Astrocyte (in vitro differentiated cells and primary cell): ENCODE measurements at places on chromosomes 1 and 21. TPM values are rescaled to one million over a fixed set of nuclear protein-coding genes. Genes with fewer than 3 reads are reported as not detected.

The AIRE gene
- 0.07 TPM in 1 of 2 replicates, not detected in the other for total RNA-seq

The ZNF678 gene
- total RNA-seq: 4.7 and 5.4 TPM in 2 replicates

The ANXA9 gene
- not detected in 2 replicates for total RNA-seq

DNA sequence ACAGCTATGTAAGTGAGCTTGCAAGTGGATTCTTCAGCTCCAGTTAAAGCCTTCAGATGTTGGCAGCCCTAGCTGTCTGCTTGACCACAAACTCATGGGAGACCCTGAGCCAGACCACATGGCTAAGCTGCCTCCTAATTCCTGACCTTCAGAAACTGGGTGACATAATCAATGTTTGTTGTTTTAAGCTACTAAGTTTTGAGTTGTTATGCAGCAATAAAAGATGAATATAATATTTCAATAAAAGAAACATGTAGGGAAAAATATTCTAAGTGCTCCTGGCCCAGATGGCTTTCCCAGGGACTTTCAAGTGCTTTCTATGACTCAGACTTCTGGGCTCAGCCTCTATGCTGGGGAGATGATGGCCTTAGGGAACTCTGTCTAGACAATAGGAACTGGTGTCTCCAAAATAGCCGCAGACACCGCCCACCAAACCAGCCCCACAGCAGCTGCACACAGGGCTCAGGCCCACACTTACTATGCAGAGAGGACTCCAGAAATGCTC is 20.3 kb upstream of the AZIN2 start:
- peak overlapping the region; percentile 36 for H3K27ac ChIP-seq
- H3K27me3 ChIP-seq: no peaks in the 10 kb centered on the region
- DNase-seq: peak; percentile 98
- no peaks in the 10 kb centered on the region for H3K36me3 ChIP-seq
- peaks cover 12% of the 10 kb centered on the region for H3K4me1 ChIP-seq
- no peak overlapping the region for H3K4me3 ChIP-seq

DNA sequence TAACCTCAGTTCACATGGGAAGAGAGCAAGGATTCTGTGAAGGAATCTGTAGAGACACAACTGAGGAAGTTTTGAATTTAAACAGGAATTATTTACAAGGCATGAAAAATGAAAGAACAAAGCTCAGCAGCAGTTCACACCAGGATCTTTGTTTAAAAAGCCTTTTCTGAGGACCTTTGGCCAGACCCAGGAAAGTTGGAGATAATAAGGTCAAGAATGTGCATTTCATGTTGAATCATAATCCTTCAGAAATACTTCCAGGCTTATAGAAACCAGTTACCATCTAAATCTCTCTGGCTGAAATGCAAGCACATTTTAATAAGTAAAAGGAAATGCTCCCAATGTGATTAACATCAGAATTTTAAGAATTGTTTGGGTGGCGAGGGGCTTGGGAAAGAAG is 2.7 kb downstream of the CLIC6 start:
- H3K36me3 ChIP-seq: no peaks in the 10 kb centered on the region
- H3K27me3 ChIP-seq: peaks cover 84% of the 10 kb centered on the region
- H3K4me3 ChIP-seq: no peak overlapping the region
- no peak for DNase-seq
- H3K27ac ChIP-seq: no peak overlapping the region
- no peaks in the 10 kb centered on the region for H3K4me1 ChIP-seq

DNA sequence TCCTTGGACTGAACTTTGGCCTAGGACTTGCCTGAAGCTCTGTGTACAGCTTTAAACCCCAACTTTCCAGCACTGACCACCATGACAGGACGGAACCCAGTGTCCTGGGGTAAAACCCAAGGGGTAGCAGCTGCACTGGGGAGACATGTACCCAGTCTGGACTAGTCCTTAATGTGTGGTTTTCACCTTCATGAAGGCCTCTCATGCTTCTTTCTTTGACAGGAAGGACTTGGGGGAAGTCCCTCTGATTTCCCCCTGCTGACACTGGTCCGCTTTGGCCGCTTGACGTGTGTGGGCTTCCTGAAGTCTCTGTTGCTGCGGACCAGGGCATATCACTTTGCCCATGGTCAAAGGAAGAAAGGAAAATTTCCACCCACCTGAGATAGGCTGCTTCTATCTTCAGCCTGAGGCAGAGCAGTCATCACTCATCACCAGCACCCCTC is 66.3 kb upstream of the PRDX6 start:
- no peaks in the 10 kb centered on the region for H3K27me3 ChIP-seq
- no peak overlapping the region for H3K4me3 ChIP-seq
- H3K27ac ChIP-seq: no peak overlapping the region
- no peak for DNase-seq
- no peaks in the 10 kb centered on the region for H3K36me3 ChIP-seq

GRCh38 chr1:57748719-57749118 is 324.9 kb upstream of the DAB1 start:
- H3K27me3 ChIP-seq: no peaks in the 10 kb centered on the region
- no peak overlapping the region for H3K4me3 ChIP-seq
- DNase-seq: no peak
- no peak overlapping the region for H3K27ac ChIP-seq

DNA sequence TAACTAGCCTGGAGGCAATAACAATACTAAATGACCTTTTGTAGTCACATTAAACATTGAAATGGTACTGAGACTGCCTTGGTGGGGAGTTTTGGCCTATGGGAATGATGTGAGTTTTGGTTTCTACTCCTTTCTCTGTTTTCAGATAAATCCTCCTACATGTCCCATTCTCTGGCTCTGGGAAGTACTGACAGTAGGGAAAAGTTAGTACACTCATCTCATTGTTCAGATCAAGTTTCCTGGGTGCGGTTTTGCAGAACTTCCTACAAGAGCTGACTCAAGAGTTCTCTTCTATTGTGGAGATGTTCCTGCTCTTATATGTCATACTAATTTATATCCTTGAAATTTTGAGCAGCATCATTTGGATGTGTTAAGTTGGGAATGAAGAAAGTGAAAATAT is 74.2 kb upstream of the MACF1 start:
- no peaks in the 10 kb centered on the region for H3K27me3 ChIP-seq
- H3K36me3 ChIP-seq: peaks cover 3% of the 10 kb centered on the region
- H3K27ac ChIP-seq: peak overlapping the region; percentile 49
- peaks cover 27% of the 10 kb centered on the region for H3K4me1 ChIP-seq

DNA sequence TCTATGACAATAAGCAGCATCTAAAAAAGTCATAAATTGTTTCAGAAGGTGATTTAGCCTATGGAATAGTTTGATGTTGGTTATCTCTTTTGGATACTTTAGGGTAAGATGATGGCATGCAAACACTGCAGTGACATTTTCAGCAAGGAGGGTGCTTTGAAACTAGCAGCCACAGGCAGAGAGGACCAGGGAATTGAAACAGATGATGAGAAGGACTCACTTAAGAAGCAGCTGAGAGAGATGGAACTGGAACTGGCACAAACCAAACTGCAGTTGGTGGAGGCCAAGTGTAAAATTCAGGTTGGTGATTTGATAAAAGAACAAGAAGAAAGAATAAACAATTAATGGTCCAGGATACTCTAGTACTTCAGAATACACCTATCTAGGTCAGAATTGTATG is 11.2 kb upstream of the CACYBP start:
- H3K36me3 ChIP-seq: no peaks in the 10 kb centered on the region
- H3K27me3 ChIP-seq: no peaks in the 10 kb centered on the region
- H3K27ac ChIP-seq: no peak overlapping the region
- no peak overlapping the region for H3K4me3 ChIP-seq
- no peaks in the 10 kb centered on the region for H3K4me1 ChIP-seq
- DNase-seq: no peak

- no peak overlapping the region for H3K4me3 ChIP-seq
- peaks cover 30% of the 10 kb centered on the region for H3K4me1 ChIP-seq
- peak; percentile 99 for DNase-seq
- no peaks in the 10 kb centered on the region for H3K27me3 ChIP-seq
- peak overlapping the region; percentile 96 for H3K27ac ChIP-seq
Measured at GRCh38 chr1:53145942-53146708, 3.7 kb upstream of the SLC1A7 start.

GRCh38 chr1:236289492-236290131 is 7.9 kb upstream of the ERO1B start:
- H3K36me3 ChIP-seq: no peaks in the 10 kb centered on the region
- peaks cover 1% of the 10 kb centered on the region for H3K27me3 ChIP-seq
- no peak overlapping the region for H3K4me3 ChIP-seq
- DNase-seq: no peak

- no peak overlapping the region for H3K27ac ChIP-seq
- no peaks in the 10 kb centered on the region for H3K27me3 ChIP-seq
- no peak for DNase-seq
- H3K36me3 ChIP-seq: no peaks in the 10 kb centered on the region
- no peak overlapping the region for H3K4me3 ChIP-seq
Measured at GRCh38 chr1:194047921-194048320, 861.5 kb upstream of the B3GALT2 start.

GRCh38 chr1:26291939-26292338 is 12.1 kb downstream of the SH3BGRL3 start:
- no peaks in the 10 kb centered on the region for H3K36me3 ChIP-seq
- no peak overlapping the region for H3K27ac ChIP-seq
- DNase-seq: no peak
- H3K4me1 ChIP-seq: no peaks in the 10 kb centered on the region

DNA sequence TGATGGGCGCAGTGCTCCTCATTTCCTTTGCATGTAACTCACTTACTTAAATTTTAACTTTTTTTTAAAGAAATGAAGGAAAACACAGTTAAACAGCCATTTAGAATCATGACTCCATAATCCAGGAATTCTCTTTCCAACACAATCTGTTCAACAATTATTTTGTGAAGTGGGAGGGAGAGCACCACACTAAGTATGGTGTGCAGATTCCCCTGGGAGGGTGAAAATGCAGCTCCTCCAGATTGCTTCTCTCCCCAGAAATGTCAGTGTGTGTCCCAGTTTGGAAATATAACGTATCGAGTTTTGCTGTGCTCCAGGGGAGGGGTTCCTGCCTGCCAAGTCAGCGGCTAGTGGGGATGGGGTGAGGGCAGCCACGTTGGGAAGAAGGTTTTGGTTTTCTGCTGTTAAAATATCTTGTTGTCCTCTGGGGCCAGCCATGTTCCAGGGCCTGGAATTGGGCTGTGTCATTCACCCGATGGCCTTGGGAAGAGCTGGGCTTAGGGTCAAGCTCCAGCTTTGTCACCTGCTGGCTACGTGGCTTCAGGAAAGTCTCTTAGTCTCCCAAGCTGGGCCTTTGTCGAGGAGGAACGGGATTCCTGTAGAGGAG is 17.3 kb upstream of the DISP3 start:
- no peak overlapping the region for H3K4me3 ChIP-seq
- H3K4me1 ChIP-seq: no peaks in the 10 kb centered on the region
- no peaks in the 10 kb centered on the region for H3K27me3 ChIP-seq
- no peaks in the 10 kb centered on the region for H3K36me3 ChIP-seq
- no peak for DNase-seq
- H3K27ac ChIP-seq: no peak overlapping the region

- no peaks in the 10 kb centered on the region for H3K36me3 ChIP-seq
- peak; percentile 83 for DNase-seq
- H3K27me3 ChIP-seq: no peaks in the 10 kb centered on the region
- H3K4me3 ChIP-seq: no peak overlapping the region
Measured at GRCh38 chr1:238779716-238780115, 606.7 kb upstream of the CHRM3 start.
